ENCODE measurements at places on chromosomes 11 and 22.

DNA sequence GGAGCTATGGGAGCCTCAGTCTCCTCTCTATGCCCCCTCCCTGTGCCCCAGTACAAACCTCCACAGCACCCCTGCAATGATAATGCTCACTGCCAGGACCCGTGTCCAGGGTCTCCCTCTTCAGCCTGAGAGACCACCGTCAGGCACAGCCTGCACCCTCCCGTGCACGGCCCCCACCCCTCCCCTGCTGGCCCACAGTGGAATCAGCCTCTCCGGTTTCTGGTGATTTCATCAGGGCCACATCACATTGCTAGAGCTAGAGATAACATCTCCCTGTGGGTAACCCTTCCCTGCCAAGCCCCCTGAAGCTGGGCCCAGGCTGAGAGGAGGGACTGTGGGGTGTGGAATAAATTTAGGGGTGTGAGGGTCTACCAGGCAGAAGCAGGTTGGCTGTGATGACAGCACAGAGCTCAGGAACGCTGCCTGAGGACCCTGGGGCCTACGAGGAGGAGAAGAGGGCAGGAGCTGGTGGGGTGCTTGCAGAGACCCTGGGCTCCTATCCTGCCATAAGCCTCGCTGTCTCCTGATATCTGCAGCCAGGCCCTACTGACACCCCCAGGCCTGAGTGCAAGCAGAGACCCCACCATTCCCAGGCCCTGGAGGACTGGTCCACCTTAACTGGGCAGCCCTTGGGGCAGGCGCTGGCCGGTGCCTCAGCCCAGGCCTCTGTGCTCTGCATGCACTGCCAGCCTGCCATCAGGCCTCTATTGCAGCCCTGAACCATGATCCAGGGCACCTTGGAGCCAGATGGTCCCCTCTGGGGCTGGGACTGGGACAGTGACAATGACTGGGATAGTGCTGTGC lies at the start of gene KLHDC7B:
KLHDC7B (plus strand) TSS at position 378 of the 804 bp plus-strand sequence; CDS start at position 723, 345 bp downstream.
- no peak for DNase-seq

DNA sequence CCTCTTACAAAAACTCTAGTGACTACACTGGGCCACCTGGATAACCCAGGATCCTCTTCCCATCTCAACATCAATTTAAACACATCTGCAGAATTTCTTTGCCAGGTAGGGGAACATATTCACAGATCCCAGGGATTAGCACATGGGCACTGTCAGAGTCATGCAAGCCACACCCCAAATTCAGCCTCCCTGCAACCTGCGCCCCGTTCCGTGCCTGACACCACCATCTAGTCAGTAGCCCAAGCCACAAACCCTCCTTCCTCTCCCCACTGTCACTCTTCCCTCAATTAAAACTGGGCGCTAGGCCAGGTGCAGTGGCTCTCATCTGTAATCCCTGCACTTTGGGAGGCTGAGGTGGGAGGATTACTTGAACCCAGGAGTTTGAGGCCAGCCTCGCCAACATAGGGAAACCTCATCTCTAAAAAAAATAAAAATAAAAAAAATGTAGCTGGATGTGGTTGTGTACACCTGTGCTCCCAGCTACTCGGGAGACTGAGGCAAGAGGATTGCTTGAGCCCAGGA lies 6.4 kb downstream of the FADD start:
- DNase-seq, result no peak

DNA sequence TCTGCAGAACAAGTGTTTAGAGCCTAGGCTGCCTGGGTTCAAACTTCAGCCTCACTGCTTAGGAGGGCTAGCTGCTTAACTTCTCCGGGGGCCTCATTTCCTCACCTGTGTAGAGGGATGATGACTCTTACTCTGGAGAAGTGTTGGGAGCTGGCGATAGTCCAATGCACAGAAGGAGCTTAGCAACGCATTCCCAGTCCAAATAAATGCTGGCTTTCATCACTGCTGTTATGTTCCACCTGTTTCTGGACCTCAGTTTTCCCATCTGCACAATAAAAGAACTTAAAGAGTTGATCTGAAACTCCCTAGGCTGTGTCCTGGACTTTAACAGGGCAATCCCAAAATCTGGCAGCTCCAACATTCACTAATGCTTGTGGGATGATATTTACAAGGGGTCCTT lies 337.8 kb downstream of the MIAT start:
- no peak for DNase-seq

DNA sequence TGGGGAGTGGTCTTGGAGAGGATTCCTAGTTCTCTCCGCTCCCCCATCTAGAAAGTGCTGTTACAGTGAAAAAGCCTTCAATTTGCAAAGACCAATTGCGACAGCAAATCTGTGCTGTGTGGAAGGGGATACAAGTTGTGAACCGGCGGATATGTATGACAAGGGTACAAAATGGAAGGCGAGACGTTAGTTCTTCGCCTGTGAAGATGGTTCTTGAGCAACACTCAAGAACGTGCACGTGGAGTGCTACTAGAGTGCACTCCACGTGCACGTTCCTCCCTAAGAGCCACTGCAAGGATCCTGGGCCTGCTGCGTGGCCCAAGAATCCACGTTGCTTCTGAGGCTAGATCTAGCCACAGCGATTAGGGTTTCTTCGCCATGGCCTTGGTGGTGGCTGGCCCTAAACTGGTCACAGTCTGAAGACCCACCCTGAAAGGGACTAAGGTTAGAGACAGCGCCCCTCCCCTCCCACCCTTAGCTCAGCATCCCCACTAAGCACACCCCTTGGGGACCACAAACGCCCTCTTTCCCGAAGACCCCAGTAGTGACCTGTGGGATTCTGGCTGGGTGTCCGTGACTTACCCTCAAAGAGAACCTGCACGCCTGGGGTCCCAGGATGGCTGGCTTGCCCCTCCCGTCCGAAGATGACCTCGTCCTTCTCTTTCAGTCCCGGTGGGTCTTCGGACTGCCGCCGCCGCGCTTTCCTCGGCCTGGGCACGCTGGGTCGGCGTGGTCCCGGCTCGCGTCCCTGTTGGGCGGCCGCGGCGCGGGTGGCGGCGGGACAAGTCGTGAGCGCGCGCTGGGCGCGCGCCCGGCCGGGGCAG lies 519 bp upstream of the PDE3B start:
- no peak for DNase-seq

DNA sequence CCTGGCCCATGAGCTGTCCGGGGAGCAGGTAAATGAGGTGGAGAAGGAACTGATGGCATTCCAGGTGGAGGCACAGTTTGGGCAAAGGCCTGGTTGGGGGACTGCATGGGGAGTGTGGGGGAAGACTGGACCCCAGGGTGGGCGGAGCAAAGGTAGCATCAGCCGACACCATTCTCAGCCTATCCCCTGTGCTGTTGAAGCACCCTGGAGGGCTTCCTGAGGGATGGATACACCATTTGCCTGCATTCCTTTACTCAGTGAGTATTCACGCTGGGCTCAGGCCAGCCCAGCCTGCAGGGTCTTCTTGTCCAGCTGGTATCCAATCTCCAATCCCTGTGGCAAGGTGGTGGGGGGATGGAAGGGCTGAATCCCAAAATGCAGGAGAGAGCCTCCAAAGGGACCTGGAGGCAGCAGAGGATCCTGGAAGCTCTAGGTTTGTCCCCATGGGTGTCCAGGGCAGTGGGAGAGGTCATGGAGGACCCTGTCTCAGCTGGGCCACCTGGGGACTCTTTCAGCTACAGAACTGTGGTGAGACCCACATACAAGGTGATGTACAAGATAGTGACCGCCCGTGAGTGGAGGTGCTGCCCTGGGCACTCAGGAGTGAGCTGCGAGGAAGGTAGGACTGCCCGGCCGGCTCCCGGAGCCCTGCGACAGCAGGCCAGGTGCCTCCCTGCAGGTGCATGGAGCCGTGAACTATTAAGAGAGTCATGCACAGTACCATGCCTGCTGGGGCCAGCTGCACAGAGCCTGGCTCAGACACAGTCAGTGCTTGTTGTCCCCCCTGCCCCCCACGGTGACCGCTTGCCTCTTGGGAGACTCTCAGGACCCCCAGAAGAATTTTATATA lies 9.5 kb downstream of the EMID1 start:
- no peak for DNase-seq

- no peak for DNase-seq
Measured at GRCh38 chr11:35363854-35364780, 55.2 kb downstream of the SLC1A2 start.

Measured in stimulated activated effector memory CD8-positive, alpha-beta T cell treated with anti-CD3 and anti-CD28 coated beads, Interleukin-12 subunit alpha, Interleukin-12 subunit beta, amount 100 ng/mL, for 72 hours (primary cell).